ENCODE measurements at places on chromosomes 1 and 21.

DNA sequence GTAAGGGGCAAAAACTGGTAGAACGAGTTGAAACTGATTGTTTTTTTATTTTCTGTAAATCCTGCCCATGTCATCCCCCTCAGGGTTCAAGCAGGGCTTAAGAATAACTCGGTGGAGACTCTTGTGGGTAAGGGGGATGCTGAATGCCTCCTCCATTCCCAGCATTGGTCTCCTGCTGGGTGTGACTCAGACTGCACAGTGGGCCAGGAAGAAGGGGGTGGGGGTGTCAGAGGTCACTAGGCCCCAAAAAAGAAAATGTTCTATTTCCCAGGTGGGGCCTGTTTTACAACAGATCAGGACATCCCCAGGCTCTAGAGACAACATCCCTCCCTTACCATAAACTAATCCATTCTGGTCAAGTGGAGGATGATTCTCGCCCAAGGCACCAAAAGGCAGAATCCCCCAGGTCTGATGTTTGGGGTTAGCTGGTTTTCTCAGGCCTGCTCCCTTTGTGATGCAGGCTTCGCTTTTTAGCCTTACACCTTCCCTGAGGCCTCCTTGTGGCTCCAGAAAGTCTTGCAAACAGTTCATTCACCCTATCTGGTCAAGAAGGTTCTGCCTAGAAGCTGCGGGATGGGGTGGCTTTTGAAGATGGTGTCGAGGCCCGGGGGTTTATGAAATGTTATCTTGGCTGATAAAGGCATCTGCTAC is 10.7 kb upstream of the GRHL3 start:
- no peak for DNase-seq

DNA sequence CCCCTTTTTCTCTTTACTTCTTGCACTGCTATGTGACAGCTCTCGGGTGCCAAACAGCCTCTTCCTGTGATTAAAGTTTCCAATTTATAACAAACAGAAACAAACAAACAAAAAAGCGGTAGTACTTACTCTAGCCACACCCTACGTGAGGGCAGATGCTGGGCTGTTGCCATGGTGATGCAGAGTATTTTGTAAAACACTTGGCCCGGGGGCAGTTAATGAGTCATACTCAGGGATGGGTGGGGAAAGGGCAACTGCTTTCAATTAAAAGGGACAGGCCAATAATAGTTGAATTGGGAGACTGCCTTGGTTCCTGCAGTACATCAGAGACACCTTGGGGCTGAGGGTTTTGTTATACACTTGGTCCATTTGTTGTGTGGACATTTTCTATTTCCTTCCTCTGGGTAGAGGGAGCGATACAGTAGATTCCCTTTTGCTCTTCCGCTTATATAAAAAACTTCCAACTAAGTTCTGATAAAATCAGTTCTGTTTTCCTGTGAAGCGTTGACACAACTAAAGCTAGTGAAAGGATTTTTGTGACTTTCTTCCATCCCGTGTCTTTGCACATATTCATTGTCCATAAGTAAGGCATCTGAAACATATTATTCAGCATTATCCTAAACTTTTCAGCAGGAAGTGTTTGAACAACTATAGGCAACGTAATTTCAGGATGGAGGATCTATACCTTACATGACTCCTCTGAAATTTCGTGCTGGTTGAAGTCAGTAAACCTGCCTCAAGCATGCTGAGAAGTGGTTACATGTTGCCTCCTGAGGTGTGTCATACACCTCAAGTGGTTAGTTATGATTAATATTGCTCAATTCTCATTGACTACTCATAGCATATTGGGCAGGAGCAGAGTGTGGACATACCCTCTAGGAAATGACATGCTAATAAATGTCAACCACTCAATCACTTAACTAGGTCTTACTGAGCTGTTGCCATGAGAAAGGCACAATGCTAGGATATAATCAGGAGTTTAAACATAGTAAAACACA is 36.7 kb upstream of the THEM4 start:
- no peak for DNase-seq

GRCh38 chr1:83086346-83086745 is 912.6 kb downstream of the TTLL7 start:
- no peak for DNase-seq

DNA sequence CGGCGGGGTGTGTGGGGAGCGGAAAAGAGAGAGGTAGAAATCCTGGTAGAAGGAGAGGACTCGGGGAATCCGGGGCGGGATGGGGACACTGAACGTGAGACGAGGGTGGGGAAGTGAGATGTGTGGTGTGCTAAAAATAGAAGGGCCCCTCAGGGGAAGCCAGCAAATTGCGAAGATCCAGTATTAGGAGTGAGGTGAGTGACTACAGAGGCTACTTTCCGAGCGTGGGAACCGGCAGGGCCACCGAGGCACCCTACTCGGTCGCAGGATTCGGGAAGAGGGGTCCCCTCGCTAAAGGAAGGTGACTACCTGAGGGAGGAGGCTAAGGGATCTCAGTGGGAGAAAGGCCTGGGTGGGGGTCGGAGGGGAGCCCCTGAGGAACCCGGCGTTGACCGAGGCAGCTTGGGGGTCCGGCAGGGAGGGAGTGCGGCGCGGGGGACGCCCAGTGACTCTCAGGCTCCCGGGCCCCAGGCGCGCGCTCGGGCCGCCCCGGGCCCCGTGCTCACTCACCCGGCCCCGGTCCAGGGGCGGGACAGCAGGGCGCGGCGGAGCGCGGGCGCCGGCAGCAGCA is 318 bp downstream of the ALDH4A1 start:
- DNase-seq = no peak

DNA sequence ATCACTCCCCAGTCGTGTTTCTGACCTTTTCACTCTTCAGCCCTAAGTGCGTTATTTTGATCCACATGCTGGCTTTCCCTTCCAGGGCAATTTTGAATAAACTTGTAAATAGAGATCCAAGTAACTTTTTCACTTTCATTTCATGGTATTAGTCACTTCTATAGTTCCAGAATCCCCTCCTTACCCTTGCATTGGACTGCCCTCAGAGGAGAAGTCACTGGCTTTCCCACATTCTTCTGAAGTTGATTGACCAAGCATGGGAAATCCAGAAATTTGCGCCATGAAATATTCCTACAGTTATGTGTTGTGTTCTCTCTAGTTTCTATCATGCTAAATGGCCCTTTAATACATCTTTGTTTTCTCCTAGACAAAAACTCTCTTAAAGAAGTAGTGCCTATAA is 177.3 kb upstream of the GORAB start:
- no peak for DNase-seq

GRCh38 chr1:186213225-186213607 is 161.8 kb downstream of the TPR start:
- no peak for DNase-seq

DNA sequence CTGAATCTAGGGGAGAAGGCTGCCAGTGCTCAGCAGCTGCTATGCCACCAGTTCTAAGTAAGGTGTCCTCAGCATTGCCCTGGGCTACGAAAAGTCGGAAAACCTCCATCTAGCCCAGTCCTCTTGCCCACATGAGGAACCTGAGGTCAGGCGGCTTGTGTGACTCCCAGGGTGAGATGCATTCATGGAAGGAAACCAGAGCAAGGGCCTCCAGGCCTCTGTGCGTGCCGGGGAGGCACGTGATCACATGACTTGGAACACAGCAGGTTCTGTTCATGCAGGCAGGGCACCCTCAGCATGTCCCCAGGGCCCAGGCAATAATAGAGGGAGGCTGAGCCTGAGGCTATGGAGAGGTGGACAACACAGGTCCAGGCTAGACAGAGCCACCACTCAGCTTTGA is 312.5 kb upstream of the DUSP10 start:
- no peak for DNase-seq

GRCh38 chr1:2194319-2194897 is at the start of gene FAAP20:
FAAP20 (minus strand) TSS chr1:2194772; CDS start chr1:2194749, 23 bp downstream.
- no peak for DNase-seq

Data from cortex of kidney (tissue), 1 donor.